Mesenteric fat pad (tissue), 1 donor: ENCODE measurements at places on chromosomes 16 and 17.

- DNase-seq: no peak
Measured at GRCh38 chr17:50360486-50361115, 12.4 kb downstream of the MRPL27 start.

- no peak for DNase-seq
Measured at GRCh38 chr17:61641715-61642114, 50.7 kb upstream of the NACA2 start.

GRCh38 chr17:60390186-60390585, 1.7 kb downstream of the USP32 start:
- no peak for DNase-seq

DNA sequence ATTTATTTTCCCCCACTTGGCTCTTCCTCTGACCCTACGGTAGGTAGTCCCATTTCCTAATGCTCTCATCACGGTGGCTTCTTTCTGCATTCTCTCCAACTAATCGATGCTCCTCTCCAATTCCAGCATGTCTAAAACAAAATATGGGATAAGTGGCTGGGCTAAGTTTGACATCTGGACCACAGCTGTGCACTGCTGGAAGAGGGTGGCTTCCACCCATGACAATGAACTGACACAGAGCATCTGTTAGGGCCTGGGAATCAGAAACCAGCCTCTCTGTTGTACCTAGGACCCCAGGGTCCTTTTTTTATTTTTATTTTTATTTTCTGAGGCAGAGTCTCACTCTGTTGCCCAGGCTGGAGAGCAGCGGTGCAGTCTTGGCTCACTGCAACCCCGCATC, 29.0 kb upstream of the SLC39A11 start:
- DNase-seq: no peak

- no peak for DNase-seq
Measured at GRCh38 chr17:2755891-2756724, 6.7 kb upstream of the CCDC92B start.
